ENCODE measurements at places on chromosomes 3 and 15. TPM values are rescaled to one million over a fixed set of nuclear protein-coding genes. Genes with fewer than 3 reads are reported as not detected.

GRCh38 chr3:143718463-143718862 lies 129.8 kb downstream of the SLC9A9 start:
- no peak for DNase-seq

DNA sequence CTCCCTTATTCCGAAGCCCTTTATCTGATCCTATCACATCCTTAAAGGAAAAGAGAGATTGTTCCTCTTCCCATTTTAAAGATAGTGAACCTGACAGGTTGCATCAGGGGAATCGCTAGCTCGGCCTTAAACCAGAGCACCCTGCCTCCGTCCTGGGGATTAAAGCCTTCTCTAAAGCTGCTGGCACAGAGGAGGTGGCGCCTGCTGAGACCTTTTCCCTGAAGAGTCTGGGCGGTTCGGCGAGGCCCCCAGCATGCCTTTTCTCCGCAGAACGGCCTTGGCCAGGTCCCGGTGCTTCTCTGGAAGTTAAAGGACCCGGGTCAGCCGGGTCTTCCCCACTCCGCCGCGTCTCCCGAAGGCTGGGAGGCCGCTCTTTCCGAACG lies 593 bp downstream of the FAM219B start:
- DNase-seq, result peak; percentile 88

GRCh38 chr15:51629612-51630011 lies 7.0 kb upstream of the DMXL2 start:
- DNase-seq, result peak; percentile 28

DNA sequence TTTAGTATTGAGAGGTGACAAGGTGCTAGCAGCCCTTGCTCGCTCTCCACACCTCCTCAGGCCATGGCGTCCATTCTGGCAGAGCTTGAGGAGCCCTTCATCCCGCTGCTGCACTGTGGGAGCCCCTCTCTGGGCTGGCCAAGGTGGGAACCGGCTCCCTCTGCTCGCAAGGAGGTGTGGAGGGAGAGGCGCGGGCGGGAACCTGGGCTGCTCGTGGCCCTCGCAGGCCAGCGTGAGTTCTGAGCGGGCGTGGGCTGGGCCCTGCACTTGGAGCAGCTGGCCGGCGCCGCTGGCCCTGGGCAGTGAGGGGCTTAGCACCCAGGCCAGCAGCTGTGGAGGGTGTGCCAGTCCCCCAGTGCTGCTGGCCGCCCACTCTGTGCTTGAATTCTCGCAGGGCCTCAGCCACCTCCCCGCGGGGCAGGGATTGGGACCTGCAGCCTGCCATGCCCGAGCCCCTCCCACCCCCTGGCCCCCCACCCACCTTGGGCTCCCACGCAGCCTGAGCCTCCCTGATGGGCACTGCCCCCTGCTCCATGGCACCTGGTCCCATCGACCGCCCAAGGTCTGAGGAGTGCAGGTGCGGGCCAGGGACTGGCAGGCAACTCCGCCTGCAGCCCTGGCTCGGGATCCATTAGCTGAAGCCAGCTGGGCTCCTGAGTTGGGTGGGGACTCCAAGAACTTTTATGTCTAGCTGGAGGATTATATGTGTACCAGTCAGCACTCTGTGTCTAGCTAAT lies 785.2 kb downstream of the DIPK2A start:
- DNase-seq, result no peak

ERC2 gene
- not detected for total RNA-seq

- DNase-seq, result no peak
These were observed 91.5 kb upstream of the CMC1 start for GRCh38 chr3:28149960-28150359.

DNA sequence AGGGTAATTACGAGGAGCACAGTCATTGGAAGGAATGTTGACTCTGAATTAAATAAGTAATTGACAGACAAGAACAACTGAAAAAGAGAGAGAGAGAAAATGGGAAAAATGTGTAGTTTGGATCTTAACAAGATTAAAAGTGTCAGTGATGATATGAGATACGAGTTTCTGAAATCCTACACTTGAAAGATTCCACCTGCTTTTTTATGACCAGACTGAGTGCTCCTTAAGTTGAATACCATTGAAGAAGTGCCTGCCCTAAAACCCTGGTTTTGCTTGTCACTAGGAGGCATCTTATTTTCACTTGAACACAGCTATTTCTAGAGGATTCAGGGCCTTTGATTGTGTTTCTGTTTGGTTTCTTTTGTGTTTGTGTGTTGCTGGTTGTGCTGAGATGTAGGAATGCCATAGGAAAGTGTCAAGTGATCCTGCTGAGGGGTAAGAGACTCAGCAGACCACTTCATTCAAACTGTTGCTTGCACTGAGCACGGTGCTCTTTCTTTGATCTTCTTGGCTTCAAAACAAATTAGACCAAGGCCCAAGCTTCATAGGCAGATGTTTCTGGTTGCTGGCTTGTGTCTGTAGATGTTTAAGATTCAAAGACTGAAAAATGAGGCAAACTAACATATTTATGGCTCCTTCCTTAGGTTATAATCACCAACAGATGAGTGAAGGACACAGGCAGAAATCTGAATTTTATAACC lies 17.2 kb upstream of the ABHD10 start:
- DNase-seq, result no peak

ARL6 gene
- 5.7 TPM for total RNA-seq

DNA sequence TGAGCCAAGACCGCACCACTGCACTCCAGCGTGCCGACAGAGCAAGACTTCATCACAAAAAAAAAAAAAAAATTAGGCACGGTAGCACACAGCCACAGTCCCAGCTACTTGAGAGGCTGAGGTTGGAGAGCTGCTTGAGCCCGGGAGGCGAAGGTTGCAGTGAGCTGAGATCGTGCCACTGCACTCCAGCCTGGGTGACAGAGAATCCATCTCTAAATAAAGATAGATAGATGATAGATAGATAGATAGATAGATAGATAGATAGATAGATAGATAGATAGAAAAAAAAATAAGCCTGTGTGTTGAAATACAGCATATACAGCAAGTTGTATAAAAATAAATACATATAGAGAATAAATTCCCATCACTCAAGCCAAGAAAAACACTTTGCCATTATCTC lies 37.3 kb downstream of the PTH1R start:
- DNase-seq, result no peak

DNA sequence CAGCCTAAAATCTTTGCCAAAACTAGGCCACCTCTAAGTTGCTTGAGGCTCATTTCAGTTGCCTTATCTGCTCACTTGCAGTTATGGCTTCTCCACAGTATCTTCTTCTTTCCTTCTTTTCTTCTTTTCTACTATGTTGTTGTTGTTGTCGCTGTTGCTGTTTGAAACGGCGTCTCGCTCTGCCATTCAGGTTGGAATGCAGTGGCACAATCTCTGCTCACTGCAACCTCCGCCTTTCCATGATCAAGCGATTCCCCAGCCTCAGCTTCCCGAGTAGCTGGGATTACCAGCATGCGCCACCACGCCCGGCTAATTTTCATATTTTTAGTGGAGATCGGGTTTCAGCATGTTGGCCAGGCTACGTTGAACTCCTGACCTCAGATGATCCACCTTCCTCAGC lies 210.8 kb upstream of the NR2F2 start:
- DNase-seq, result no peak

DNA sequence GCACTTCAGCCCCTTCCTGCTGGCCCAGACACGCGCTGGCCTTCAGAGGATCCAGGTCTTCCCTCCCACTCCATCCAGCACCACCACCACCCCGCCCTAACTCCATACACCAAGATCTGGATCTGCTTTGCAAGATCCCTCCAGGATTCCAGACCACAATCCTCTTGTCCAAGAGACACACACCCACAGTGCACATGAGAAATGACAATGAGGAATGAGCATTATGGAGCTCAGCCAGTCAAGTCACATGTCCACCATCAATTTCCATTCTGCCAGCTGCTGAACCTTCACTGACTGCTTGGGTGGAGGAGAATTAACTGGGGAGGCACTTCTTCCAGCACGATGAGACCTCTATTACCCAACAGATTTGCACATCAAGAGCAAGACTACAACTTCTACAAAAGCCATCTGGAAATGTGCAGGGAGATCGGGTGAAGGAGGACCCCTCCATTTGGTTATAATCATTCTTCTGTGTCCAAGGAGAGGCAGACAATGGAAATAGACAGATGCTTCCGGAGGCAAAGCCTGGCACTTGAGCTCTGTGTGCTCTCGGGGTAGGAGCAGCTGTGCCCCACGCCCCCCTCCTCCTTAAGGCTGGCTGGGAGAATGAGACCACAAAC lies 12.3 kb upstream of the SPATA12 start:
- peak; percentile 90 for DNase-seq

WDR93 gene
- 0.26 TPM for total RNA-seq

DNA sequence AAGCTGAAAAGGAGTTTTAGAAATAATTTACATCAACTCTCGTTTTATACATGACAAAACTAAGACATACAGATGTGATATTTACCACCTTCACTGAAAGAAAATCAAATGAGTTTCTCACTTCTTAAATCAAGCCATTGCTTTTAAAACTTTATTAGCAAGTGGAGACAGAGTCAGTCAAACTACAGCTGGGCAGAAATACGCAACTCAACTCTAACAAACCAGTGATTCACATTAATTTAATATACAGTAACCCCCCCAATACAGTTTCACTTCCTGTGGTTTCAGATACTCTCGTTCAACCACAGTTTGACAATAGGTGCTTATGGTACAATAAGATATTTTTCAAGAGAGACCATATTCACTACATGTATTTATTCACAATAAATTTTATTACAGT lies 477.1 kb downstream of the MAGI1 start:
- no peak for DNase-seq

DNA sequence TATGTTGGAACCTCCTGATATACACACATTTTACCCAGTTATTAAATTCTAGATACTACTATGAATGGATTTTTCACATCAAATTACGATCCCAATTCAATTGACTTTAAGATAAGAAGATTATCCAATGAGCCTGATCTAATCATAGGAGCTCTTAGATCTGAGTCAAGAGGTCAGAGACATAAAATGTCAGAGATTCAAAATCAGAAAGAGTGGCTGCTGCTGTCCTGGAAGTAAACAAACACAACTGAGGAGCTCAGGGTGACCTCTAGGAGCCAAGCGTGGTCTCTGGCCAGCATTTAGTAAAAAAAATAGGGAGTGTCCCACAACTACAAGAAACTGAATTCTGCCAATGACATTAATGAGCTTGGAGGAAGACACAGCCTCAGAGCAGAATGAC lies 557.1 kb upstream of the CBLB start:
- DNase-seq, result no peak

TP63 gene
- total RNA-seq, result 208 TPM

- peak; percentile 39 for DNase-seq
These were observed 4.5 kb downstream of the RAB7A start for GRCh38 chr3:128730471-128730870.

DNA sequence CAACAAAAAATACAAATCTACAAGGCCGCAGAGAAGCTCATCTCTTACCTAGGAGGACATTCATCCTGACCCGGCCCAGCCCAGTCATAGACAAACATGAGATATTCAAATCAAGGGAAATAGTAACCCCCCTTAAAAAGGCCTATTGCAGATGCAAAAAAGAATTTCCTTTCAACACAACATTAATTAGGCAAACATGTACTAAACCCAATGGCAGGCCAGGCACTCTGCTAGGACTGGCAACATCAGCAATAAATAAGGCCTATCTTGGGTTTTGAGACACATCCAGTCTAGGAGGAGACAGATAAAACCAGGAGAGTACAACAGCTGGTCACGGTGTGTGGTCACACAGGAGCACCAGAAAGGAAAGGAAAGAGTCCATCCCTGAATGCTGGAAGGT lies 61.4 kb downstream of the ADCY5 start:
- DNase-seq, result no peak

ESYT3 gene
- 45.0 TPM for total RNA-seq

DNA sequence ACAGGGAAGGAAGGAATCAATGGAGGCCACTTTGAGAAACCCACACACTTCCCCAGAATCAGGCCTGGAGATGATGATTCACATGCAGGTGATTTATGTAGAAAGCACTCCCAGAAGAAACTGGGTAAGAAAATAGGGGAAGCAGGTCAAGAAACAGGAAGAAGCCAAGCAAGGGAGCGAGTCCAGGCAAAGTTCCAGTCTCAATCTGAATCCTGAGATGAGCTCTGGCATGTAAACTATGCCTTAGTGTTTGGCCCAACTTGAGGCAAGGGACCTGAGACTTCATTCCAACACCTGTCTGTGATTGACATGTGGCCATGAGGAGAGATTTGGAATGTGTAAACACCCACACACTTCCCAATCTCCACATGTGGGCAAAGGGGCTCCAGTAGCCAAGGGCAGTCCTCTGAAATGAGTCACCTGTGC lies 61.6 kb upstream of the CTNNB1 start:
- DNase-seq, result no peak

STRA6 gene
- total RNA-seq, result not detected

DNA sequence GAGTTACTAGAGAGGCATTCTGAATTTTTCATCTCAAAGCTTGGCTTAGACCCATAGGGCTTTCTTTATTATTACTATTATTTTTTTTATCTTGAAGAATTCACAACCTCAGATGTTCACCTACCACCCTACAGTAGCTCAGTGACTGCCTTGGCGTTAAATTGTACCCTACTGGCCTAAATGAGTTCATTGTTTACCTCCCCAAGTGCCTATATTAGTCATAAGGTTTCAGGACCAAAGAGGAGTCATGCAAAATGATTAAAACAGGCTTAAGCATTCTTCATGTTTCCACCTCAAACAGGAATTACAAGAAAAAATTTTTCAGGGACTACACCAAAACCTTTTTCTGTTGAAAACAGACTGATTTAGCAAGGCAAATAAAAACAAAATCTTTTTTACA lies 751.5 kb downstream of the SQOR start:
- DNase-seq, result no peak

- no peak for DNase-seq
These were observed 17.8 kb upstream of the MAP4 start for GRCh38 chr3:48034000-48034516.

DNA sequence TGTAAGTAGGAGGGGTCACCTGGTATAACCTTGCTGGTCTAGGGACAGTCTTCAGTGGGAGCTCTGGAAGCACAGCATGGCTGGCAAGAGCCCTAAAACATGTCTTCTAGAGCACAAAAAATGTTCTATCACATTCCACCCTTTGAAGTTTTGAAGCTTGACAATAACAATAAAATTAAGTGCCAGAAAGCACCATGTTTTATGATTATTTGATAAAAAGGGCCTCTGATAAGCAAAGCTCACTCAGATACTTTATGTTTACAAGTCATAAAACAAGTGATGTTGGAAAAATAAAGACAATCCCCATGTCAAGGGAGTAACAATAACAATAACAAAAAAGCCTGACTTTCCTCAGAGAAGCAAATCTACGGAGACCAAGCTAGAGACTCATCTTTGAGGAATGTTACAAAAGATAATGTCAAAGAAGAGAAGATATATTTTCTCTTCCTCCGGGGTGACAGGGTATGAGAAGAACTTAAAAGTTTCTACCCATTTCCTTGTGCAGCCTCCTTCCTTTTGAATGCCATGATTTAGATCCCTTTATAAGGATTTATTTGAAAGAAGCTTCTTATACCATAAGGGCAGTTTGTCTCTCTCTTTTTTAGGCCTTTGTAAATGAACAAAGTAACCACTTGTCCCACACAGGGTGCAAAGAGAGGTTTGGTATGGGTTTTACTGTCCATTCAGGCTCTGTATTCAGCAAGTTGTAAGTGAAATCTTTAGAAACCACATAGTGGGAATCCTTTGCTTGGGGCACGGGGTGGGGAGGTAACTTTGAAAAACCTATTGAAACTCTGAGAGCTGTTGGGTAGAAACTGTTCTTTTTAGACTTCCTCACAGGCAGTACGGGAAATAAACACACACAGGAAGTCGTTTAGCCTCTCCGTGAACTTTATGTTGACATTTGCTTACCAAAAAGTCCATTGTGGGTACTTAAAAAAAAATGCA lies 109.6 kb upstream of the RBMS3 start:
- DNase-seq, result no peak

GRCh38 chr3:20324664-20325478 lies 138.9 kb upstream of the SGO1 start:
- no peak for DNase-seq

SETD2 gene
- total RNA-seq, result 59.6 TPM

GRCh38 chr15:80584561-80584964 lies 110.5 kb upstream of the ABHD17C start:
- peak; percentile 68 for DNase-seq

Measured in lower leg skin (tissue), 4 donors.